ELR (cell line): ENCODE measurements at places on chromosomes 5 and 9.

DNA sequence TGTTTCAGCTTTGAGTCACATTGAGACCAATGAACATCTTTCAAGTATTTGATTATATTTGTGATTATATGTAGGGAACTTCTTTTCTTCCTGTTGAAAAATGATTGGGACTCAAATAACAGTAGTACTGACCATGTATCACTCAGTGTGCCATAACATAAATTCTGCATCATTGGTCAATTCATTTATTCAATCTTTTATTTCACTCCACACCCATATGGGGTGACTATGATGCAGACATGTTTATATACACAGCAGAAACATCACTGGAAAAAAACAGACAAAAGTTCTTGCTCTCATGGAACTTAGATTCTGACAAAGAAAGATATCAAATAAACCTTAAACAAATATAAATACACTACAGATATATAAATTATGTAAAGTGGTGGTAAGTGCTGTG lies 74.7 kb upstream of the ANXA1 start:
- DNase-seq = no peak

GRCh38 chr9:1857808-1858207 lies 157.3 kb upstream of the SMARCA2 start:
- no peak for DNase-seq

GRCh38 chr9:137380606-137381005 lies 42.4 kb downstream of the EXD3 start:
- DNase-seq = no peak

DNA sequence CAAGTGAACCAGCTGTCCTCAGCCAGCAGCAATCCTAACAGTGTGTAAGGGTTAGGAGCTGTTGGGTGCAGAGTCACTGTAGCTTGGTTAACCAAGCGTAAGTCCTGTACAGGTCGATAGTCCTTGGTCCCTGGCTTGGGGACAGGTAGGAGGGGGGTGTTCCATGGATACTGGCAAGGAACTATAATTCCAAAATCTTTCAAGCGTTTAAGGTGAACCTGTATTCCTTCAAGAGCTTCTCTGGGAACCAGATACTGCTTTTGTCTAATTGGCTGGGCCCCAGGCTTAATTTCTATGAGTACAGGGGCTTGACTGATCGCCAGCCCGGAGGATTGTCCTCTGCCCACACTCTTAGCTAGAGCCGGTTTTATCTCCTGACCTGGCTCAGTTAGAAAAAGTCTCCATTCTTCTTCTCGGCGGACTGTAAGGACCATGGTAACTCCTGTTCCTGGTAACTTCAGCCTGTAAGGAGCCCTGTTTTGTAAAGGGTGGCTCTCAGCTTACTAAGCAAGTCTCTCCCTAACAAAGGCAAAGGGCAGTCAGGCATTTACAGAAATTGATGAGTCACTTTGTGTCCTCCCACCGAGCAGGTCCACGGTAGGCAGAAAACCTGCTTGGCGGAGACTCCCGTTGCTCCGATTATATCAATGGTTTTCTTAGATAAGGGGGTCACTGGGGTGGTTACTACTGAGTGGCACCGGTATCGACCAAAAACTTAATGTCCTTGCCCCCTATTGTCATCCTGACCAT lies 6.0 kb upstream of the ZNF354C start:
- DNase-seq = no peak

- no peak for DNase-seq
These were observed 151.9 kb downstream of the INSYN2B start for GRCh38 chr5:169828385-169828784.

DNA sequence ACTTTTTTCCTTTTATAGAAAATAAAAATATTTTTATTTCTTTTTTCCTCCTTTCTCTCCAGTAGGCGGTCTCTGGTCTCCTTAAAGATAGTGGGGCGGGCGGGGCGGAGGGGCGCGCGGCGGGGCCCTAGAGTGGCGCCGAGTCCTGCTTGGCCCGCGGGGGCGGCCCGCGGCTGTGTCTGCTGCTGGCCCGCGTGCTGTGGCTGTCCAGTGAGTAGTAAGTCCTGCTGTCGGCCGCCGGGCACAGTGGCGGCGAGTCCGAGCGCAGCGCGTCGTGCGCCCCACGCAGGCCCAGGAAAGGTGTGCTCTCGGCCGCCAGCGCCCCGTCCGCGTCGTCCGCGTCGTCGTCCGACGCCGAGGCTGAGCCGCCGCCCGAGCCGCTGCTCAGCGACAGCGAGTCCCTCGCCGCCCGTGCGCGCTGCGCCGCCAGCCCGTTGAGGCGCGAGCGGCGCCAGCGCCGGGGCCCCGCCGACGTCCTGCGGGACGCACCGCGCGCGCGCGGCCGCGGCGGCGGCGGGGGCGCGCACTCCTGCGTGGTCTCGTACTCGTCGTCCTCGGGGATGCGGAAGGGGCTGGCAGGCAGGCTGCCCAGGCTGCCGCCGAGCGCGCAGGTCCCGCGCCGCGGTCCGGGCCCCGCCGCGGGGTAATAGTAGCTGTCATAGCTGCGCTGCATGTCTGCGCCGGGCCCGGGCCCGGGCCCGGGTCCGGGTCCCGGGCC lies 52.3 kb downstream of the PSD2 start:
- DNase-seq = no peak

DNA sequence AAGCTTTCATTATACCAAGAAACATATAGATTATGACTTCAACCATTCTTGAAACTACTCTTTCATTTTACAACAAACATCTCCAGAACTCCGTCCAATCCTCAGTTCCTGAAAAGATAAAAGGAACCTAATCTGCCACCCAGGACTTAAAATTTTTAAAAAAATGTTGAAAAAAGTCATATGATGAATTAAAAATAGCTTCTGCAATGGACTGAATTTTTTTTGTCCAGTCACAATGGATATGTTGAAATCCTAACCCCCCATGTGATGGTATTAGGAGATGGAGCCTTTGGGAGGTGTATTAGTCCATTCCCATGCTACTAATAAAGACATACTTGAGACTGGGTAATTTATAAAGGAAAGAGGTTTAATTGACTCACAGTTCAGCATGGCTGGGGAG lies 2.7 kb upstream of the ALDH1A1 start:
- no peak for DNase-seq

DNA sequence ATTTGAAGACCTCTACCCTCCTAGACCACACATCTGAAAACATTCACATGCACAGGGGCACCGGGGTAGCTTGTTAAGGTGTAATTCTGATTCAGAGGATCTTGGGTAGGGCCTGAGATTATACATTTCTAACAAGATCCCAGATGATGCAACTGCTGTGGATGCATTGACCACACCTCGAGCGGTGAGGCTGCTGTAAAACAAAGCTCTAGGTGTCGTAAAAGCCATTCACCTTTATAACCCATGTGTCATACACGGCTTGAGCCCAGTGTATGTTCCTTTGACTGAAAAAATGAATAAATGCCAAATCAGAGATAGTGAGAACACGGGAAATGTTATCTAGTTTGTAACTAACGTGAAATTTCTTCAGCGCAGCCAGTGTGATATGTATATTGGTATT lies 1578.2 kb upstream of the WWC1 start:
- no peak for DNase-seq

GRCh38 chr9:135043345-135043744 lies 44.1 kb upstream of the OLFM1 start:
- DNase-seq = no peak

DNA sequence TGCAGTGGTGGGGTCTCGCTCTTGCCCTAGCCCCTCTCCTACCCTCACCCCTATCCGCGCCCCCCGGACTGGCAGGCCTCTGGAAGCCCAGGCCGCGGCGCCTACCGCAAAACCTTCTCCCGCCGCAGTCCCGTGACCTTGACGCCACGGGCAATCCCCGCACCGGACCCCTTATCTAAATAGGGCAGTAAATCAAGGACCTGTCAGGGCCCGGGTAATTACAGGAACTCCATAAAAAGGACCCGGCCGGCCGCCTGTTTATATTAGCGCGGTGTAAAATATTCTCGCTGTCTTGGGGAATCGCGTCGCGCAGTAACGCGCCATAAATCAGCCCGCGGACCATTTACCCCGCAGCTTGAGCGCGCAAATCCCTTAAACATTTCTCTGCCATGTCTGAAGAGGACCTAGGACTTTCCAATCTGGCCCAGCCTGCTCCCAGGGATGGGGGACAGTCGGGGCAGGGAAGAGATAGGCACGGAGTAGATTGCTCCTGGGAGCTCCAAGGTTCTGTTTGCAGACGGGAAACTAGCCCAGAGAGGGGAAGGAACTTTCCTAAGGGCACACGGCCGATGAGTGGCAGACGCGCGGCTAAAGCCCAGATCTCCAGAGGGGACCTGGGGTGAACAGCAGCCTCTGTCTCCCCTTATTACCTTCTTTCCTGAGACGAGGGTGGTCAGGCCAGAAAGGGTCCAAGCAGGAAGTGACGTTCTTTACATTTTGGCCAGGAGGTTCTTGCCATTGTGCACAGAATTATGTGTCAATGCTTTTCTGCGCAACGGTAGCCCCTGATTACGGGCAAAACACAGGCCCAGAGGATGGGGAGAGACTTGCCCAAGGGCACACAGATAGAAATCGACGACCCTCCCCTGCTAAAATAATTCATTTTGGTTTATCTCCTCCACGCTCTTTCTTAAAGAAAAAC lies 4.8 kb upstream of the HAND1 start:
- no peak for DNase-seq

DNA sequence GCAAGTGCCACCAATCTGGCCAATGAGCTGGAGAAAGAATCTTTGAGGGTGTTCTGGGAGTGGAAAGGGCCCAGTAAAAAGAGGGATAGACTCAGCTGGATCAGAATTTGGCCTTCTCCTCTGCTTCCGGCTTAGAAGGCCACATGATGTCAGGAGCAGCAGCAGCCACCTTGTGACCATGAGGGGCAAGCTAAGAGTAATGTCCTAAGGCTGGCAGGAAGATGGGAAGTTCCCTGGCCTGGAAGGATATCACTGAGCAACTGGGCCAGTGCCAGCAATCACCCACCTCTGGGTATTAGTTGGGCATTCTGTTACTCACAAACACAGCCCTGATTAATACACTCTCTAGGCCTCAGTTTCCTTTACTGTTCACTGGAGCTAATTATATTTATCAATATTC lies 44.2 kb downstream of the TSPAN17 start:
- DNase-seq = no peak

- no peak for DNase-seq
These were observed 133.4 kb downstream of the PHF2 start for GRCh38 chr9:93709600-93710369.

- DNase-seq = peak; percentile 69
These were observed 41.4 kb upstream of the IL7R start for GRCh38 chr5:35815089-35815936.

- no peak for DNase-seq
These were observed 19.8 kb upstream of the NRARP start for GRCh38 chr9:137321726-137322361.

DNA sequence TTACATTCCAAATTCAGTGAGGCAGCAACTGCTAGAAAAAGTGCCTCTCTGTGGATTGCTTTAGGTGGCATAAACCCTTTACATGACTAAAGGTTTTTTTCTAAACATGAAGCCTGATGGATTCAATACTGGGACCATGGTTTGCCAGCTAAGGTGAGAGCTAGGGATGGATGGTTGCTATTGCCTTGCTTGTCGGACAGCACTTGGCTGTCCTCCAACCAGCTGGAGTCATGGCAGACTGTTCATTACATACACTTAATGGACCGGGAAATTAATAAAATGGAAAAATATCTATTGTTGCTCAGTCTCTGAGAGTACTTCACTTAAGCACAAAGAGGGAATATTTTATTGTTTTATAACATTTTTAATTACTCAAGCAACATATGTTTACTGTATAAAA lies 116.9 kb upstream of the TRPC7 start:
- no peak for DNase-seq

DNA sequence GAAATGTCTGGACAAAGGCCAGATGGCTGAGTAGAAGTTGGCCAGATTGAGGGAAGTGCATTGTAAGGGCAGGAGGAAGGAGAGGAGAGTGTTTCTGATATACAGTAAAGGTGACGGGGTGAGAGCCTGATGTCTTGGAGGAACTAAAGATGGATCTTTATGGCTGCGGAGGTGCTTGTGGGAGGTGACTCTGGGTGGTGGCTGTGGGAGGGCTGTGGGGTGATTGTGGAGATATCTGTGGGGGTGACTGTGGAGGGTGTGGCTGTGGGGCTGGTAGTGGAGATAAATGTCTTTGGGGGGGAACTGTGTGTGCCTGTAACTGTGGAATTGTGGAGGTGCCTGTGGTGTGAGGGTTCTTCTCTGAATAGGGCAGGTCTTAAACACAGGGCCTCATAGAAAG lies 121.4 kb downstream of the CMYA5 start:
- no peak for DNase-seq
